ENCODE measurements at places on chromosomes 2 and 18. TPM values are rescaled to one million over a fixed set of nuclear protein-coding genes. Genes with fewer than 3 reads are reported as not detected.
A peak's percentile ranks its signal among the peaks of the same experiment; 100 is the strongest.

Gene FLACC1
- total RNA-seq = 0.80 TPM

Gene ST6GAL2
- total RNA-seq = 5.3 TPM

Gene ARHGEF33
- total RNA-seq = 0.80 TPM

Gene MSTN
- 0.38 TPM for total RNA-seq

Gene MEIS1
- total RNA-seq = 12.7 TPM

Gene RNMT
- 18.9 TPM for total RNA-seq

Gene INHA
- total RNA-seq = 1.5 TPM

- DNase-seq = no peak
Observed at GRCh38 chr2:101969723-101970122, 22.0 kb upstream of the IL1R2 start.

DNA sequence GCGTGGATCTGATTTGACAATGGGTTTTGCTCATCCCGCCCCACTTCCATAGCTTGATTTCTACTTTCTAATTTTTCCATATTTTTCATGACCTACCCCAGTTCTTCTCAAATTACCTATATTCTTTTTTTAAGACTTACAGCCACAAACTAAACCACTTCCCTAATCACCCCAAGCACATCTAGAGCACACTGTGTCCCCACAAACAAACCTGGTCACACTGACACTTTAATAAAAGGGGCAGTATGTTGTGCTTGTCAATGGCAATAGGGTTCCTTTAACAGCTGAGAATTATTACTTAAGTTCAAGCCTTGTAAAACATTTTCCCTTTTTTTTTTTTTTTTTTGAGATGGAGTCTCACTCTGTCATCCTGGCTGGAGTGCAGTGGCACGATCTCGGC, 47.1 kb downstream of the MREG start:
- DNase-seq = no peak

DNA sequence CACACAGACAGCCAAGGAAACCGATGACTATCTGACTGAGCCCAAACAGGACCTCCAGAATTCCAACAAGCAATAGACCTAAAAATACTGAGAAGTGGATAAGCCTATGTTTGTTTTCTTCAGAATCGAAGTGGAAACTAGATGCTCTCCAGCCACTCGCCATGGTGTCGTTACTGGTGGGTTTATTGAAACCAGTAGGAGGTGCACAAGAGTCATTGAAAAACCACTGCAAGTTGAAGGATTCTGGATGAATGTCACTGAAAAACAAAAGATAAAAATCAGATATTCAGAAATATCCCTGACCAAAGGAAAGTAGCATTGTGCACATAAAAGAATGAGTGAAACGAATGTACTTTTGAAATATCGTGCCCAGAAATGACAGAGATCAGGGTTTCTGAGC, 15.3 kb downstream of the TM4SF20 start:
- no peak for DNase-seq

DNA sequence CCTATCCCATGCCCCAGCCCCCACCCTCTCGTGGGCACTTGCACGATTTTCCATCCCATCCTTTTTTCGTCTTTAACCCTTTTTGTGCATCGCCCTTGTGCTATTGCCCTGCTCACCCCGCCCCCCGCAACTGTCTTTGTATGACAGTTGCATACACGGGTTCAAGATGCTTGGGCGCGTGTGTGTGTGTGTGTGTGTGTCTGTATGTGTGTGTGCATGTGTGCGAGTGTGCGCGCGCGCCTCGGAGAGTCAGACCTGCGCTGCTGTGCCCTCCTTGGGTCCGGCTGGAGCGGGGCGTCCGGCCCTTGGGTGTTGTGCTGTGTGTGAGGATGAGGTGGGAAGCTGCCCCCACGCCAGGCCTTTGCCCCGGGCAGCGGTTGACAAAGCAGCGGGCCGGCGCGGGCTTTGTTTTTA, 230.7 kb downstream of the HAUS1 start:
- DNase-seq = peak; percentile 53

DNA sequence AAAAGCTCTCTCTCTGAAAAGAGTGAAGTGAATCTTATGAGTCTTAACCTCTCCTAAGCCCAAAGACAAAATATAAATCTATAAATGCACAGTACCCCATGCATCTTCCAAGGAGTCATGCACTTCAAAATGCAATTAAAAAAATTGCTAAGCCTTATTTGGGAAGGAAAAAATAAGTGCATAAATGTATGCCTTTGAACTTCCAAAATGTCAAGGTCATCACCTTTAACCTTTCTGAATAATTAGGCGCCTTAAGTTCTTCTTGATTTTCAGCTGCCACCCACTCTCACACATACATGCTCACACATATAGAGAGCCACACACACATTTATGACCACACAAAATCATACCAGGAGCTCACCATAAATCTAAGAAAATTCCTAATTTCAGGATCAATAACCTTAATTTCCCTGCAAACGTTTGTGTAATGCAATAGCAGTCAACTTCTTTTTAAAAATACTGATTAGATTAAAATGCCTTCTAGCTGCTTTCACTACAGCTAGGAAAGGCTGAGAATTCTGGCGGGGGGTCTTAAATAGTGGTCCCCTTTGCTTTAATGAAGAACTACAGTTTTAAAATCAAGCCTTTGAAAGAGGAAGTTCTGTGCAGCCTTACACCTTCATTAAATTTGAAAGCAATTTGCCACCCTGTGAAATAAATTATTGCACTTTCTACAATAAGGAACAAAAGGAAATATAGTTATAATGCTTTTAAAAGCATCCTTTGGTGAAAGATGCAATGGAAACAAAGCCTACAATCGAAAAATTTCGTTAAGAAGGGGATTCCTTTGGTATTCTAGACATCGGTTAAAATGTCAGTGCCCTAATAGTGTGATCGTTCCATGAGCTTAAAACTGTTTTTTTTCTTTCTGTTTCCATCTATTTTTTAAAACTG, 3.6 kb downstream of the HOXD11 start:
- DNase-seq = no peak

DNA sequence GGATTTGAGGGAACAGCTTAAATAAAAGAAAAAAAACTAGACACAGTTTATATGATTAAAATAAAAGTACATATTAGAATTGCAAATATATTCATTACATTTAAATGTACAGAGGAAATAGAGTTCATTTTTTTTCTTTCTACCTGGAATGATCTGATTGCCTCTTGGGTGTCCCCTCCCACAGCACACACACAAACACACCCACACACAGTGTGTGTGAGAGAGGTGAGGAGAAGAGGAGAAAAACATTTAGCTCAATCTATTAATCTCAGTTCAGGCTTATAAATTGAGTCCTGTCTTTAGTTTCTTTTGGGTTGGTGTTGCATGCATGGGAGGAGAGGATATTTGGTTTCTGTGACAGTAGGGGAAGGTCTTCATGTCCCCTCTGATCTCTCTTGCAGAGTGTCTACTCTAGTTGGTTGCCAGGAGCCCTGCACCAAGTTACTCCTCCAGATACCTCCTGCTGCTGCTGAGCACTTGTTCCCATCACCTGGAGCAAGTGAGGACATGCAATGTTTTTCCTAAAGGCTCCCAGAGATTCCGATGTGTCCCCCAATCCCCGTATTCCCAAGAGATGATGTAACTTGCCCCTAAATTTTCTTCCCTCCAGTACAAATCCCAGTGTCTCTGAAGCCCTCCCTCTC, 50.8 kb upstream of the REG3A start:
- DNase-seq = no peak

GRCh38 chr2:69097891-69098655, 85.1 kb downstream of the ANTXR1 start:
- DNase-seq = no peak

- DNase-seq = no peak
Observed at GRCh38 chr2:11379558-11379957, 35.1 kb upstream of the ROCK2 start.

Data from suprapubic skin (tissue), 4 donors.